ENCODE measurements at places on chromosomes 2 and 18.

- DNase-seq: no peak
These were observed 311.9 kb downstream of the TXNL1 start for GRCh38 chr18:56326336-56327072.

DNA sequence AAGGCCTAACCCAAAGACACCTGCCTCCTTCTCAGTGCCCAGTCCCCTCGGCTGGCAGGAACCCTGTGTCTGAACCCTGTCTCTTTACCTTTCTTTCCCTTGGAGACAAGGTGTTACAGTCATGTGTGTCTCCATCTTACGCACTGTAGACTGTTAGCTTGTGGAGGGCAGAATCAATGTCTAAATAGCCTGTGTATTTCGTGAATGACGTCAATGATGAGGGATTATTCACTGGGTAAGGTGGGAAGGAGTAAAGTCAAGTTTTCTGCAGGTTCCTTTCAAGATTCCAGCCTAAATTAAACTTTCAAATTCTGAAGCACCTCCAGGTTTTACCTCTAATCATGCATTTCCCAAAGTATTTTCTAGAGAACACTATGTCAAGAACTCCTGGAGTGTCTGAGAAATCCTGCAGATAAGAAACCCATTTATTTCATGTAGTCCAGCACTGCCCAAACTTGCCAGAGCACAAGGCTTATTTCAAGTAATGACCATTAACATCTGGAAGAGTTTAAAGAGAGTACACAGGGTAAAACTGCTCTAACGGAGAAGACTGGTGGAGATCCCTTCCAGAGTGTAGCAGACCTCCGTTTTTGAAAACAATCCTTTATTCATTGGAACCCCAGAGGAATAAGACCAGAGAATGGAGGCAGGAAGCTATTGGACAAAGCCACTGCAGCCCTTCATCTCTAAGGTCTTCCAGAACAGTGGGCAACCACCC, 72.8 kb downstream of the KCNF1 start:
- DNase-seq: no peak

- DNase-seq: no peak
These were observed 147.8 kb upstream of the TWIST2 start for GRCh38 chr2:238700117-238700457.

DNA sequence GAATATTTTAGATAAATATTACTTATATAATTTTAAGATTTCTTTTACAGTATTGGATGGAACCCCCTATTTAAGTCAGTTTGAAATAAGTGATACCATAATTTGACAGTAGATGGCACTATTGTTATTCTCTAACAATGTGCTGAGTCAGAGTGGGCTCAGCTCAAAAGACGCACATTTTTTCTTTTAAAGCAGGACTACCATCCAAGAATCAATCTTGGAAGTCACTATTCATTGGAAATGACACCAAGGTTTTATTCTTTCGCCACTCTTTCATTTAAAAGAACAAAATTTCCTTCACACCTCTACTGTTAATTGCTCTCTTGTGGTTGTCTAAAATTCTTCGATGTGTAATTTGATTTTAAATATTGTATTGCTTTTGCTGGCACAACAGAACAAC, 32.6 kb upstream of the SPAG16 start:
- DNase-seq: no peak

GRCh38 chr18:35457140-35457704, 40.5 kb downstream of the INO80C start:
- no peak for DNase-seq

- no peak for DNase-seq
These were observed 45.8 kb upstream of the HAAO start for GRCh38 chr2:42838133-42838532.

- DNase-seq: no peak
These were observed 650.1 kb downstream of the SLC4A3 start for GRCh38 chr2:220277445-220277975.

- DNase-seq: no peak
These were observed 38.0 kb downstream of the RNF152 start for GRCh38 chr18:61854578-61855448.

- DNase-seq: no peak
These were observed 164.4 kb upstream of the KLHL29 start for GRCh38 chr2:23220513-23221094.

DNA sequence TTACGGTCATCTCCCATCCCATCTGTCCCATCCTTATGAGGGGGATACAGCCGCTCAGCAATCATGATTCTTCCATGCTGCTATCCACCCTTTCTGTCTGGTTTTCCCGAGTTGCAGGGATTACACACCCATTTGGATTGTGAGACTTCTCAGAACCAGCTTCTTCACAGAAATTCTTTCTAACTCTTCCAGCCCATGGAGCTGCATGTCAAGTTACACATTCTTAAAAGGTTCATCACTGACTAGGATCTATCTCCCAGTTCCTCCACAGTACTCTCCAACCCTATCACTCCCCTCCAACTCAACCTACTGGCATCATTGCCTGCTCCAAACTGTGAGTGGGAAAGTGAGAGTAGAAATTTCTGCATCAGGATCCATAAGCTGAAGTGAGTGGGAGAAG, 558.2 kb upstream of the TNP1 start:
- no peak for DNase-seq

Data from stimulated activated CD8-positive, alpha-beta memory T cell treated with anti-CD3 and anti-CD28 coated beads, Interleukin-4, amount 100 ng/mL, for 1 hour (primary cell).